HT1080 (cell line): ENCODE measurements at places on chromosomes 6 and 20. TPM values are rescaled to one million over a fixed set of nuclear protein-coding genes. Genes with fewer than 3 reads are reported as not detected.

RAB23 gene
- 10.5 and 12.8 TPM in 2 replicates for total RNA-seq

AURKA gene
- total RNA-seq: 133 and 148 TPM in 2 replicates

HLA-G gene
- not detected in 2 replicates for total RNA-seq

SLC26A8 gene
- total RNA-seq: 0.26 and 0.27 TPM in 2 replicates

OXT gene
- total RNA-seq: not detected in 2 replicates

SAMD3 gene
- total RNA-seq: 3.8 and 5.0 TPM in 2 replicates

KIF25 gene
- total RNA-seq: not detected in 2 replicates

PDYN gene
- total RNA-seq: not detected in 2 replicates

WFDC12 gene
- not detected in 2 replicates for total RNA-seq

TBXT gene
- not detected in 2 replicates for total RNA-seq

OTOR gene
- total RNA-seq: not detected in 2 replicates

RNF114 gene
- total RNA-seq: 78.7 and 84.9 TPM in 2 replicates
